A549 treated with GW870086 at 1 μM for 4 hours (cell line): ENCODE measurements at places on chromosomes 5 and 9. TPM values are rescaled to one million over a fixed set of nuclear protein-coding genes. Genes with fewer than 3 reads are reported as not detected.

The SEMA6A gene
- 0.06 to 0.27 TPM (median 0.11 TPM) in 4 of 5 replicates, not detected in the other for total RNA-seq

The PDE6A gene
- total RNA-seq = 0.09 to 0.28 TPM (median 0.23 TPM) in 5 replicates

The STPG3 gene
- total RNA-seq = not detected in 5 replicates

The EMB gene
- total RNA-seq = 4.7 to 7.1 TPM (median 5.7 TPM) in 5 replicates

The PCDHAC1 gene
- 2.4 to 3.3 TPM (median 3.0 TPM) in 5 replicates for total RNA-seq

The SURF6 gene
- 19.9 to 29.3 TPM (median 24.0 TPM) in 5 replicates for total RNA-seq

The IFNA21 gene
- total RNA-seq = not detected in 5 replicates

The NPR3 gene
- 15.9 to 22.0 TPM (median 20.7 TPM) in 5 replicates for total RNA-seq

The CYLC2 gene
- total RNA-seq = not detected in 5 replicates

The ZNF462 gene
- total RNA-seq = 4.3 to 4.6 TPM (median 4.5 TPM) in 5 replicates
